NCI-H1417 treated with DMSO at 0.1 percent for 48 hours (cell line): ENCODE measurements at places on chromosomes 16 and 17.
A peak's percentile ranks its signal among the peaks of the same experiment; 100 is the strongest.

DNA sequence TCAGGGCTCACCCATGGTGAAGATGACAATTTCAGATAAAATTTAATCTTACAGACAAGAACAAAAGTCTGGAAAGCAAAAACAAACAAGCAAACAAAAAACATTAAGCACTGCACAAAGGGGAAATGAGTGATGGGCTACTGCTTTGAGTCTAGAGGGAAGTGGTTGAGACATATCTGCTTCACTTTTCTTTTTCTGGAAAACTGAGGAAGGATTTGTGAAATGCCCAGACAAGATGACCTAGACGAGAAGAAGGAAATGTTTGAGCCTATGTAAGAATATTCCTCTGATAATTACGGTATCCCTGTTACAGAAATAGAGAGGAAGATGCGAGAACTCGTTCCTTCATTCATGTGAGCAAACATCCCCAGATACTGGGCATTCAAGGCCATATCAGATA, 11.5 kb upstream of the HYDIN start:
- no peak for DNase-seq

DNA sequence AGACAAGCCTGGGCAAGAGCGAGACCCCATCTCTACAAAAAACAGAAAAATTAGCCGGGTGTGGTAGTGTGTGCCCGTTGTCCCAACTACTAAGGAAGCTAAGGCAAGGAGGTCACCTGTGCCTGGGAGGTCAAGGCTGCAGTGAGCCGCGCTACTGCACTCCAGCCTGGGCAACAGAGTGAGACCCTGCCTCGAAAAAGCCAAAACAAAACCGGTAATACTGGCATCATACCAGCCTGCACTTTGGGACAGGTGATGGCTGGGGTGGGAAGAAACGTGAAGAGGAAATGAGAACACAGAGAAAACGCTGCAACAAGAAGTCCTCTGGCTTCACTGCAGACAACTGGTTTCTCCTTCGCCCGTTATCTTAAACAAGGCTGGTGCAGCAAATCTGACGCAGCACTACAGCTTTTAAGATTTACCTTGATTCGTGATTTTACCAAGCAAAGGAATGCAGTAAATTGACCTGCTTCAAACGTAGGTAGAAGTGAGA, 725 bp upstream of the CASC3 start:
- DNase-seq: no peak

DNA sequence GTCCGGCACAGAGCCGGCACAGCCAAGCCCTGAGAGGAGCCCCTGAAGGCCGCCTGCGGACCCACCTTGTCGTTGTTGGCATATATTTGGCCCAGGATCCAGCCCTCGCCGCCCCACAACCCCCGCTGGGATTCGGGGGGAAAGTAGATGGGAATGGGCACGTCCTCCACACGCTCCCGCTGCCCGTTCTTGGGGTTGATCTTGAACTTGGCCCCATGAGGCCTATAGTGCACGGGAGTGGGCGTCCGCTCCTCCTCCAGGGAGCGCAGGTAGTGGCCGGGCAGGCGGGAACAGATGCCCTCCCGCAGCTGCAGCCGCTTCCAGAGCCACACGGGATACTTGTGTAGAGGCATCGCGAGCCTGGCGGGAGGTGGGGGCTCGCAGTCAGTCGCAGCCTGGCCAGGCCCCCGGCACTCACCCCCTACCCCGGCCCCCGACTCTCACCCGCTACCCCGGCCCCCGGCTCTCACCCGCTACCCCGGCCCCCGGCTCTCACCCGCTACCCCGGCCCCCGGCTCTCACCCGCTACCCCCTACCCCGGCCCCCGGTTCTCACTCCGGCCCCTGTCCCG, 387 bp downstream of the MRPL28 start:
- DNase-seq: no peak

- no peak for DNase-seq
Observed at GRCh38 chr17:52648995-52649394, 490.5 kb upstream of the CA10 start.

DNA sequence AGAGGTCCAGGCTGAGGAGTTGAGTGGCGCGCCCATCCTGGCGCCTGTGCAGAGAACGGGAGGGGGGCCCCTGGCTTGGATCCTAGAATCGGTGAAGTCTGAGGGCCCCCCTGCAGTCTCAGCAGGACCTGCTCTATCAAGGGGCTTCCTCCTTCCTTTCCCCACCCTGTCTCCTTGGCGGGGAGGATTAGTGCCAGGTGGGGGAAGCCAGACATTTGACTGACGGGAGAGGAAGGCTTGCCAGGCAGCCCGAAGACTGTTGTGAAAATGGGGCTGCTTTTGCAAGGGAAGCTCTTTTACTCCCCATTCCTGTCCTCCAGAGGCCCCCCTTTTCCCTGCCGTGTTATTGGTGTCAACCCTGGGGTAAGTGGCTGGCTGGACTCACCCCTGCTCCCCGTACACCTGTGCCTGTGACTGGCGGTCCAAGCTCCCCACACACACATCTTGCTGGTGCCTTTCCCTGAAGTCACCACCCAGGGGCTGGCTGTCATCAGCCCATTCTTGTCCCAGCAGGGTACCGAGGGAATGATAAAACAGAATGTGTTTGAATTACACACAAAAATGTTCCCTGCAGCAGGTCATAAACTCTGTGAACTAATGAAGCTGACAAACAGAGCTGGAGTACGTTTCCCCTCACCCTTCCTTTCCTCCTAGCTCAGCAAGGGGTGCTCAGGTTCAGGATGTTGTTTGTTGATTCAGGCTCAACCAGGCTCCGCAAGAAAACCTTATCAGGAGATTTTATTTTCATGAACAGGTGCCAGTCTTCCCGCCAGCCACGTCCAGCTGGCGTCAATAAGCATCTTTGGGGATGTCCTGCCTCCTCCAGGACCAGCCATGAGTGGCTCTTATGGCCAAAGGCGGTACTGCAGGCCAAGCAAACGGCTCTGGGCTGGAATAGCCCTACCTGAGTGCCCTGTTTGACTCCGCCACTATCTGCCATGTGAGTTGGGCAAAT, 4.4 kb upstream of the ARMC7 start:
- DNase-seq: peak; percentile 88
